ENCODE measurements at places on chromosomes 5 and 9. TPM values are rescaled to one million over a fixed set of nuclear protein-coding genes. Genes with fewer than 3 reads are reported as not detected.

- no peak for DNase-seq
Observed at GRCh38 chr5:94692581-94692980, 74.1 kb downstream of the SLF1 start.

DNA sequence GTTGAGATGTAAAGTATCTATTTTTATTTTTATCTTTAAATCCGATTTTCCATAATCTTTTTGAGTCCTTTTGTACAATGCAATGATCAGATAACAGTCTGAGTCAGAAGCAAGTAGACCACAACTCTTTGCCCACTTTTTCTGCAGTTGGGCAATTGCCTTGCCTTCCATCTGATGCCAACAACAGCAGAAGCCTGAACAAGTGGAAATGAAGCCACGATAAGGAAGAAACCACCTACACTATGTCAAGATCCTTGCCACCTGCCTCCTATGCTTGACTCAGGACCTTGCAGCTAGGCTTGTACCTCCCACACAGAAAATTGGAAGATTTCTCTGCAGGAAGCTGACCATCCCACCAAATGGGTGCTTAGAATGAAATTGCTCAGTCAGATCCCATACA, 78.6 kb downstream of the ANXA1 start:
- DNase-seq = no peak

DNA sequence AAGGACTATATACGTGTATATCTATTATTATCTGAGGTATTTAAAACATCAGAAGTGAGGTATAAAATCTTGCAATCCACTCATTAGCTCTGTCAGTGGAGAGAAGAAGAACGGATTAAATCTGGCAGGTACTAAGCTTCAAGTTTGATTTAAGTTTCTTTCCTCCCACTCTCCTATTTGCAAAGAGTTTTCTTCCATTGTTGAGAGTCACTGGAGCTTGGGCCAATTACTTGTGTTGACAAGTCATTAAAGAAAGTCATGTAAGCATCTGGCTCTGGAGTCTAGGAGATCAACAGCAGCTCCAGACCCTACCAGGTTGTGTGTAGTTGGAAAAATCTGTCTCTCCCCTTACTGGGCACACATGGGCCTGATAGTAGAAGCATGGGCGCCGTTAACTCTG, 476.8 kb upstream of the SMARCA2 start:
- no peak for DNase-seq

DNA sequence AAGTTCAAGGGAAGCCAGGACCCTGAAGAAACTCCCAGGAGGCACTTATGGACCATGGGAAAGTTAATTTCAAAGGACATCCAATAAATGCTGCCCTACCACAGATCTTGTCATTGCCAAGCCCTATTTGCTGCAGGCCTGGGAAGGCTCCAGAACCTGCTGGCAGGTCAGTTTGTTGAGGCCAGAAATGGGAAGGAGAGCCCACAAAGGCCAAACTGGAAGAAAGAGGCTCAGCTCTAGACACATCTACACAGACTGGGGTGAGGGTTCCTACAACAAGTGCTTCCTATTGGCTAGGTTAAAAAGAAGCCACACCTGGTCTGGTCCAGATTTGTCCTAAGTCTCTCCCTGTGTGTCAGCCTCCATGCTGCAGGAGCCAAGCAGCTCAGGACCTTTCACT, 94.4 kb downstream of the SIL1 start:
- no peak for DNase-seq

- no peak for DNase-seq
Observed at GRCh38 chr9:92911511-92912475, 34.0 kb upstream of the ZNF484 start.

GRCh38 chr5:87582149-87582548, 169.4 kb upstream of the CCNH start:
- no peak for DNase-seq

DNA sequence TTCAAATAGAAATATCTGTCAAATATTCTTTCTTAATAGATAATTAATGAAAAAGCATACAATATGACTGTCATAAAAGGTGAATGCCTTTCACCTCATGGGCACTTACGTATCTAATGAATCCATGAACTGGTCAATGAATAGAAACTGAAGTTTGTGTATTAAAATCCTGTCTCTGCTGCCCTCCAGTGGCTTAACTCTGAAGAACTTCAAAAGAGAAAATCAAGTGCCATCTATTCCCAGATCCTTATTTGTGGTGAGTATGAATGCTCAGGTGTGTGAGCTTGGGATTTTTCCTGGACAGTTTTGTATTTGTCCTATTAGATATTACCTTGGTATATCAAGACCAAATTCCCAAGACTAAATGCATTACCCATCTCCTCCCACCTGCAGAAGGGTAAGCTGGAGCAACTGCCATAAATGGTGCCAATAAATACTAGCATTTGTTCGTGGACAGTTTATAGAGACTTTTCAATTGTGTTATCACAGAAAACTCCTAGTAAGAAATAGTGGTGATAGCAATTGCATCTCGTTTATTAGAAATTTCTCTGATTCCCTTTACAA, 44.0 kb upstream of the SVEP1 start:
- no peak for DNase-seq

GRCh38 chr5:142690667-142691066, 4.8 kb upstream of the FGF1 start:
- no peak for DNase-seq

- DNase-seq = no peak
Observed at GRCh38 chr9:38092200-38092524, 23.1 kb upstream of the SHB start.

- DNase-seq = no peak
Observed at GRCh38 chr9:115267790-115268189, 149.8 kb upstream of the TNC start.

GRCh38 chr5:111706345-111706744, 50.6 kb downstream of the NREP start:
- no peak for DNase-seq

GRCh38 chr9:95091601-95092261, 225.8 kb downstream of the FANCC start:
- no peak for DNase-seq

DNA sequence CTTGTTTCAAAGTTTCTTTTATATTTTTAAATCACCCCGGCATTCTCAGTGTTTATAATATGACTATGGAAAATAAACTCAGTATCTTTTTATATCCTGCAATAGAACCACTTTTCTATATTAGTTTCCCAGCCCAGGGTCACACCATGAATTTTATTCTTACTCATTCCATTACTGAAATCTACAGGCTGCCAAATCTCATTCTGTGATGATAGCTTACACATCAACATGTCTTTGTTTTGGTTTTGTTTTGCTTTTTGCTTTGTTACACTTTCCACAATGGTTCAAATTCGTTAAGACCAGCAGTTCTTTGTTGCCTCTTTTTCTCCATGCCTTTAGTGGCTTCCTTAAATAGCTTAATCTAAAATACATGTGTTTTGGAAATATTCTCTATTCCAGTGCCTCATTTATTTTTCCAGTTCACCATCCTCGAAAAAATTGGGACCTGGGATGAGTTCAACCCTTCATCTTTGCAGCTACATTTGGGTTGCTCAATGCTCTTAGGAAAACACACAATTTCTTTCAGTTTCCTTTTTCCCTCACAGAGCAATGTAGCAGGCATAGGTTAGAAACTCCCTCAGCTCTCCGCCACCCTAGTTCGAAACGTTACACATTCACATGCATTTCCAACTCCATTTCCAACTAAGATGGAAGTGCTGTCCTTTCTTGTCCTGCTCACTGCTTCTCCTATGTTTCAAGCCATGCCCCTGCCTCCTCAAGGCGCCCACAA, 1146.3 kb downstream of the MAT2B start:
- no peak for DNase-seq

- no peak for DNase-seq
Observed at GRCh38 chr5:26009742-26010141, 1028.6 kb downstream of the CDH9 start.

GRCh38 chr5:110460837-110461236, 265.6 kb downstream of the TMEM232 start:
- no peak for DNase-seq

GRCh38 chr5:156094001-156094400, 233.0 kb upstream of the SGCD start:
- no peak for DNase-seq

GRCh38 chr9:134323741-134324358, 2.4 kb upstream of the RXRA start:
- DNase-seq = peak; percentile 44

GRCh38 chr5:179209359-179210150, 135.7 kb downstream of the ADAMTS2 start:
- DNase-seq = peak; percentile 17

- no peak for DNase-seq
Observed at GRCh38 chr5:37807621-37808301, 32.1 kb downstream of the GDNF start.

GRCh38 chr9:437574-438001, 222.9 kb downstream of the DOCK8 start:
- DNase-seq = no peak

DNA sequence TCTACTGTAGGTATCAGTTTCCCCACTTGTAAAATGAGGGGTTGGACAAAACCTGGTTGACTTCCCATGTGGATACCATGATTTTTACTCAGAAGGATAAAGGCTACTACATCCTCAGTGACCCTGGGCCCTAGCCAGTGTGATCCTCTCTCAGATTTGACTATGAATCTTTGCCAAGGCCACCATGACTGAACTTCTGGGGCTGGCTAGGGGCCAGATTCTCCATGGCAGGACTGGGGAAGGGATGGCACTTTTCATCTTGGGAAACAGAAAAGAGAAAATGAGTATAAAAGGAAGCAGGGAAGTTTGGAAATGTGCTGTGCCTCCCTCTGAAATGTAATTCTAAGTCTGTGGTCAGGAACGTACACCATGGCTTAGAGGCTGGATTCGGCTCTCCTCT, 1.4 kb upstream of the FSTL4 start:
- no peak for DNase-seq

DNA sequence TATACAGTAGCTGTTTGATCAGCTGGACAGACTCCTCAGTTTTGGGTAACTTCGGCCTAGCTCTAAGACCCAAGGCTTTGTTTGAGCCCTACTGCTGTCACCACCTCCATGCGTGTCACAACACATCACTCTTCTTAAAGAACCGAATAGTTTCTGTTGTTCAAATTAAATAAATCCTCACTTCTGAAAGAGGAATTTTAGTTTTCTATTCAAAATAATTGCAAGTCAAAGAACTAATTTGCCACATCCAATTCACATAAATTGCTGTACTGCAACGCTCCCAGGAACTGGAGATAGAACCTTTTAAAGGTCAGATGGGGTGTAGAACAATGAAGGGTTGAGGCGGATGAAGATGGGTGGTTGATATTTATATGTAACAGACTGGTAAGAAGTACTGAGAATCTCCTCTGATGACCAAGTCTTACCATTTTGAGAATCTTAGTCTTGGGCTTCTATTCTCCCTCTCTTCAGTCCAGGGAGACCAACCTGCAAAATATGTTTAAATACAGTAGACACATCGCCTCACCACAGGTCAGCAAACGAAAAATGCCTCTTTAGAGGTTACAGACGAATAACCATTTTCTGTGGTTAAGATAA, 1.6 kb downstream of the NREP start:
- DNase-seq = no peak

DNA sequence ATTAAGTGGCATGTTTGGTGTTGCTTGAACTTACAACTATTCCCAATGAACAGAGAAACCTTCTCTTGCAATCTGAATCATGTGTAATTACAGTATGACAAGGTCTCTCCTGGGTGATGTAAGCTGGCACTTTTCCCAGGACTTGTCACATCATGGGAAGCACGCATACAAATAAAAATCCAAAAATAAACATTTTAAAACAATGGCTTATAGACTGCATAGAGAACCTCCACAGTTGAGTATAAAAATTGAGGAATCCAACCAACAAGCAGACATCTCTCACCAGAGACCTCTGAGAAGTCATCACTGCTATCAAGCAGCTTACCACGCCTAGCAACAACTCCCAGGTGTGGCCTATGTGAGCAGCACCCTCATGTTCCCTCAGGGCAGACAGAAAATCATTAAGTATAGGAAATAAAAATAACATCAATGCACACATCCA, 3.9 kb downstream of the MLLT3 start:
- DNase-seq = no peak

DNA sequence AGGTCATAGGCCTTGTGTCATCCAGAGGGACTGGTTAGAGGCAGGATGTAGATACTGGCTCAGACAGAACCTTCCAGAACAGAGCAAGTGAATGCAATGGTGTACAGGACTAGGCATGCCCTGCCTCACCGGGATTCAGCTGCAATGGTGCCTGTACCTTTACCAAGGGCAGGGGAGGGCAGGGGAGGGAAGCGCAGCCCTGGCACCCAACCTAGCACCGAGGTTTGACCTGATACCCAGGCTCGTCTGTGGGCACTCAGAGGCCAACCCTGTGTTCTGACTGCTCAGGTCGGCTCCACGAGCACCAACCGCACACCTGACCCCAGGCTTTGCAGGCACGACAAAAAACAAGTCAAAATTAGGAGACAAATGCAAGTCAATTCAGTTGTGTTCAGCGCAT, 47.3 kb upstream of the GFPT2 start:
- DNase-seq = no peak

DNA sequence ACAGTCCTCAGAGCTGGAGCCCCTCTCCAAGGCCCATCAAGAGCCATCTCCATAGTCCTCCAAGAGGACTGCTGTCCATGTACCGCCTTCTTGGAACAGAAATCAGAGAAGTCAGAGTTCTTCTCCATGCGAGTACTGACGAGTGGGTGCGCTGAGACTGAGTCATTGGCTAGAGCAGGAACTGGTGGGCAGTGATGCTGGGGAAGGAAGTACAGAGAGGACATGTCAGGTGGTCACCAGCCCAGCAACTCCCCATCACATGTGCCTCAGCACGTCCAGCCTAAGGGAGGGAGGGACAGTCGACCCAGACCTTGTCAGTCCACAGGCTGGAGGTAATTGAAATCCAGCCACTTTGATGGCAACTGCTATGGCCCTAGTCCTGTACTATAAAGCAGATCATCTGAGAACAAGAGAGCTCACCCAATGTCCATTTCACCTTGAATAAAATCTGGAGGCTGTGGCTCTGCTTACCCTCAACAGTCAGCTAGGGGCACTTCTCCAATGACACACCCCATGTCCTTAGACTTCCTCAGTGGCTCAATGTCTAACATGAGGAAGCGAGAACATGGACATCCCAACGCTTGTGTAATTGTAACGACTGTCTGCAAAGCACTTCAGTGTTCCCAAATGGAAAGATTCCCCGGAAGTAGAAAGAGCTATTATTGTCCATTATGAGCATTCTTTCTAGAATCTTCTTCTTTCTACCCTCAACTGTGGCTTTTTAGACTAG, 15.0 kb upstream of the FBP1 start:
- no peak for DNase-seq

DNA sequence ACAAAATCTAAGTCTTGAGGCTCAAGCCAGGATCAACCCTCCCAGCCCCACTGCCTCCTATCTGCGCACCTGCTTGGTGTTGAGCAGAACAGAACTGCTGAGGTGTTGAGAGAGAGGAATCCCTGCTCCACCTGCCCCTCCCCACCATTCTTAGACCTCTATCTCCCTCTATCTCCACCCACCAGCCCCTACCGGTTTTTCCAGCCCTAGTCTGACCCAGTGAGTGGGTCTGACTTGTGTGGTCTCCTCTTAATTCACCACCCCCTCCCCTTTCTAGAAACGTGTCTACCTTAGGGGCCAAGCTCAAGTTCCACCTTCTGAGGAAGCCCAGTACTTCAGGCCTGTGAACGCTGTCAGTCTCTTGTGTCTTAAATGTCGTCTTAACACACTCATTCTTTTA, 93.7 kb downstream of the ARHGAP26 start:
- no peak for DNase-seq

- DNase-seq = no peak
Observed at GRCh38 chr5:9447691-9448090, 98.2 kb downstream of the SEMA5A start.

AQP3 gene
- 8.7 TPM for total RNA-seq

ISL1 gene
- not detected for total RNA-seq

IRX2 gene
- total RNA-seq = not detected

CCDC180 gene
- 1.6 TPM for total RNA-seq

SPATA6L gene
- total RNA-seq = 0.51 TPM

CPEB4 gene
- total RNA-seq = 17.2 TPM

SPACA9 gene
- 2.6 TPM for total RNA-seq

CD274 gene
- 13.2 TPM for total RNA-seq

Data from CD8-positive, alpha-beta memory T cell (primary cell).